Activated naive CD8-positive, alpha-beta T cell treated with anti-CD3 and anti-CD28 coated beads, Interleukin-2, amount 50 U/mL, for 24 hours (primary cell): ENCODE measurements at places on chromosomes 6 and 20.
A peak's percentile ranks its signal among the peaks of the same experiment; 100 is the strongest.

DNA sequence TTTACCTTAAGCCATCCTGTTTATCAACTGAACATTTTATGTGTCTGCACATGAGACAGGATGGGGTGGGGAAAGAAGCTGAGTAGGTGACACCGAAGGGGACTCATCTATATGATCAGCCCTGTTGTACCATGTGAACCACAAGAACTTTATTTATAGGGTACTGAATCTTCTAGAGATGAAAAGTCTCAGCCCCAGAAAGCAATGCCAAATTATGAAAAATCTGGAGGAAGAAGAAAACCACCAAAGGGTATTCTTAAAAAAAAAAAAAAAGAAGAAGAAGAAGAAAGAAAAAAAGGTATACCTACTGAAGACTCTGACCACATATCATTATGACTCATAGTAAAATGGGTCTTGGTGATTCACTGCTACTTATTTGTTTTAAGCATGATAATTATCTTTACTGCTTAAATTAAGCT, 39.8 kb upstream of the HBS1L start:
- DNase-seq, result no peak

DNA sequence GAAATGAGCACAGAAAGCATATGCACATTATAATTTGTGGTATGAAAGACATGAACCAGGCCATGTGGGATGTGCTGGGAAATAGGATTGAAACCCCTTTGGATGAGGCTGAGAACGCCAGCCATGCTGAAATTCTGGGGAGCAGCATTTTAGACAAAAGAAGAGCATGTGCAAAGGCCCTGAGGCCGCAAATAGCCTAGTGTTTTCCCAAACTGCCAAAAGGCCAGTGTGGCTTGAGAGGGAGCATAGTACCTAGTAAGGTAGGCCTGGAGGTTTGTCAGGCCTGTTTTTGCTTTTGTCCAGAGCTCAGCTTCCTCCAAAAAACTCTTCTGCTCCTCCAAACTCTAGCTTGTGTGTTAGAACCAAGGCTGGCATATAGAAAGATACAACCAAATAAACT, 57.4 kb upstream of the NOP56 start:
- DNase-seq, result no peak

DNA sequence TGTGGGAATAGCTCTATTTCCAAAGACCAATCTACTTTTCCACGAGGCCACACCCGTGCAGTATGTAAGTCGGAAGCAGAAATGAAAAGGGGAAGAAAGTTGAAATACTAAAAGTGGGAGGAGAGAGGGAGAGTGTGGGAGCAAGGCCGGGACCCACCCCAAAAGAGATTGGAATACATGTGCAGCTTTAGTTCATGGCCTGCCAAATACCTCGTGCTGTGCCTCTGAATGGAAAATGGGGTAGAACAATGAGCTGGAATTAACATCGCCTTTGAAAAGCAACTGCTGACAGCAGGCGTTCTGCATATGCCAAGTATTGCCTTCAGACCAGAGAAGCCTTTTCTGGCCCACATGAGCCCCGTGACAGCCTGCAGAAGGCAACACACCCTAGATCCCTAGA, 155.6 kb downstream of the CD83 start:
- DNase-seq, result no peak

DNA sequence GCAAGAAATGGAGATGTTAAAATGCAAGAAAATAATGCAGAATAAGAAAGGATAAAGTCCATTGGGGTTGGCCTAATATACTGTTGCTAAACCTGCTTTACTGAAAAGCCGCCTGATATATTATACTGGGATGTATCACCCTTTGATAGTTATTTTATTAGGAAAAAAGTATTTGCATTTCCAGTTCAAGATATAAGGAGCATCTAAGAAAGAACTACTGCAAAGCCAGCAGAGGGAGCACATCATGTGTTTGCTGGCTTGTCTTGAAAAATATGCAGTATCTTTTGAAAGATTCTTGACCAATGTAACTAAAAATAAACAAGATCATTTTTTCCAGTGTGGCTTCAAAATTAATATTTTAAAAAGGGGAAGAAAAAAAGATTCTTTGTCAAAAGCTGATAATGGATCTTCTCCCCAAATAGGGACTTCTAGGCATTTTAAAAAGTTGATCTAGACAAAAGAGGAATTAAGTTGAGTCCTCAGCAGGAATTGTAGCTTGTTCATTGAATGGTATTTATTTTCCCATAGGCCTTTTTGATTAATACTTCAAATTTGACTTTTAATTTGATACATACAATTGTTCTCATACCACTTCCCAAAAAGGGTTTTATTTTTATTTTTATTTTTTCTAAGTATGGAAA, 214.9 kb downstream of the ZFAND3 start:
- no peak for DNase-seq

GRCh38 chr6:7311917-7312615, 933 bp downstream of the SSR1 start:
- DNase-seq, result no peak

DNA sequence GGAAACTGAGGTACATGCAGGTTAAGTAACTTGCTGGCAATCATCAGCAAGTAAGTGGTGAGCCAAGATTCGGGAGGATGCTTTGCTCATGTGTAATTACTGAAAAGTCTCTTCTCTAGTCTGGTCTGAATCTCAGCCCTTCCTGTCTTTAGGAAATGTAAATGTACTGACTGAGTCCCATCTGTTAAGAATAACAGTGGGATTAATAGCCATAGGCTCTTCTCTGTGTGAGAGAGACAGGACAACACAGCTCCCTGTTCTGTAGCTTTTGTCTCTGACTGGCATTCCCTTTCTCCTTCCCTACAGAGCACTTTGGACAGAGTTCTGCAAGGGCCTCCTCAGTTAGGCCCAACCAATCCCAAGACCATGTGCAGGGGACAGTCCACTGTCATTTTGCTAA, 131.3 kb upstream of the OGFRL1 start:
- DNase-seq, result no peak

GRCh38 chr6:30135757-30136156, at the start of gene TRIM40:
Gene TRIM40, plus strand, starts transcription at chr6:30136140. Its CDS starts 897 bp downstream, at chr6:30137037.
- no peak for DNase-seq

GRCh38 chr6:43219814-43220213, 9.5 kb downstream of the DNPH1 start:
- no peak for DNase-seq

DNA sequence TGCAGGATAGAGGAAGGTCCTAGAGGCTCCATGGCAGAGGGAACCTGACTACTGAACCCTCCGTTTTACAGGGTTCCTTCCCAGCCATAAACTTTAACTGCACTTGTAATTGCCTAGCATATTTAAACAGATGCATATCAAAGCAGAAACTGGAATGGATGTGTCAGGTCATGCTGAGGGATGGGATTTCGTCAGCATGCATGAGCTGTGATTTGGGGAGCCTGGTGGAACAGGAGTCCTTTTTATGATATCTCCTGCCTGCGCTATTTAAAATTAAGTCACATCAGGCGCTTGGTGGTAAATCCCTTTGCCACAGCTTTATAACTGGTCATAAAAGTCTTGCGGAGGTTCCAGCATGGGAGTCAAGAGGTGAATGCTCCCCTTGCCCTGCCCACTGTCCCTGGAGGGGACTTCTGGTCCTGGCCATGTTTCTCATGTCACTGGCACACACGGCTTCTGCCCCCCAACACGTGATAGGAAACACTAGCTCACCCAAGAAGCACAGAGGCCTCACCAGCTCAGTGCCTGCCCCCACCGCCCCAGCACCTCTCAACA, 26.0 kb upstream of the PCMTD2 start:
- no peak for DNase-seq

DNA sequence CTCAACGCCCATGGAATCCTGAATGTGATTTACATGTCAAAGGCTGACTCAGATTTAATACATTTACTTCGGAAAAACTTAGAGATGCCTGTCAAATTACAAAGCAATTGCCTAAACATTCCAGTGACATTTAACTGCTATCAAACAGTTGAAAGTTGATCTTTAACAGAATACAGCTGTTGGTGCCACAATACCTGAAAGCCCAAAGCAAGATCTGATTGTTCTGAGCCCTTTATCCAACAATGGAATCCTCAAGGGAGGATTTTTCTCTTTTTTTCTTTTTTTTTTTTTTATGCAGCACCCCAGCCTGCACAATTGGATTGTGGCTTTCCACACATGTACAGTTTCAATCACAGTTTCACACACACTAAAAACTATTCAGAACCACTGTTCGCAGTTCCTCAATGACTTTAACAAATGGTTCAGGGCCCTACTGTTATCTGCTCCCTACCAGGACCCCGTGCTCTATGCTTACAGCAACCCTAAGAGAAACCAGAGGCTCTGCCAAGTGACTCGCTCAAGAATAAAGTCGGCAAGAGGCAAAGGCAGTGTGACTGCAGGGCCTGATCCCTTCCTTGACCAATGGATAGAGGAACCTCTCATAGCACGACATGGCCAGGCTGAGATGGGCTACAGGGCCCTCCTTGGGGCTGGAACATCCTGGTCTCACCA, 33.3 kb downstream of the EPB41L2 start:
- DNase-seq, result no peak

DNA sequence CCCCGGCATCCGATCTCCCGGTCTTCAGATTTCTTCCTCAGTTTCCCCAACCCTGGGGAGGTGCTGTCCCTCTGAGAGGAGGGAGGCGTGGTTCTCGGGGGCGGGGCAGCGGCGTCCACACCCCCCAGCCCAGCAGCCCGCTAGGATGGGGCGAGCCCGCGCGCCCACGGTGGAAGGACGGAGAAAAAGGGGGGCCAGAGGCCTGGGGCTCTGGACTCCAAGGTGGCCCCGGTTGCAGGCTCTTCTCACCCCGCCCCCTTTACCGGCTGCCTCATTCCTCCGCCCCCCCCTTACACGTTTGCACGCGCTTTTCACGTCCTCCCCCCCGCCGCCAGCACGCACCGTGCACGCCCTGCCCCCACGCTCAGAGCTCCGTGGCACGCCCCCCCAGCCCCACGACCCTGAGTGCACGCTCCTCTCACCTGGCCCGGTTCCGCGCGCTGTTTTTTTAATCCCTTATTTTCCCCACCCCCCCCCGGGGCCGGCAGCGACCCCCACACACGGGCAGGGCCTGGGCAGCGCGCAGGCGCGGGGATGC, 402 bp downstream of the ZBTB12 start:
- peak; percentile 68 for DNase-seq

GRCh38 chr6:114390176-114390575, 47.4 kb upstream of the HS3ST5 start:
- DNase-seq, result no peak

DNA sequence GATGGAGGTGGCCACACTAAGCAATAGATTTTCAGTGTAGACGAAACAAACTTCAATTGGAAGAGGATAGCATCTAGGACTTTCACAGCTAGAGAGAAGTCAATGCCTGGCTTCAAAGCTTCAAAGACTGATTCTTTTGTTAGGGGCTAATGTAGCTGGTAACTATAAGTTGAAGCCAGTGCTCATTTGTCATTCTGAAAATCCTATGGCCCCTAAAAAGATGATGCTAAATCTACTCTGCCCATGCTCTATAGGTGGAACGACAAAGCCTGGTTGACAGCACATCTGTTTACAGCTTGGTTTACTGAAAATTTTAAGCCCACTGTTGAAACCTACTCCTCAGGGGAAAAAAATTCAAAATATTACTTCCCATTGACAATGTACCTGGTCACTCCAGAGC, 226.7 kb downstream of the BCAS1 start:
- DNase-seq, result no peak

- no peak for DNase-seq
Observed at GRCh38 chr6:1729750-1730140, 120.0 kb downstream of the FOXC1 start.

DNA sequence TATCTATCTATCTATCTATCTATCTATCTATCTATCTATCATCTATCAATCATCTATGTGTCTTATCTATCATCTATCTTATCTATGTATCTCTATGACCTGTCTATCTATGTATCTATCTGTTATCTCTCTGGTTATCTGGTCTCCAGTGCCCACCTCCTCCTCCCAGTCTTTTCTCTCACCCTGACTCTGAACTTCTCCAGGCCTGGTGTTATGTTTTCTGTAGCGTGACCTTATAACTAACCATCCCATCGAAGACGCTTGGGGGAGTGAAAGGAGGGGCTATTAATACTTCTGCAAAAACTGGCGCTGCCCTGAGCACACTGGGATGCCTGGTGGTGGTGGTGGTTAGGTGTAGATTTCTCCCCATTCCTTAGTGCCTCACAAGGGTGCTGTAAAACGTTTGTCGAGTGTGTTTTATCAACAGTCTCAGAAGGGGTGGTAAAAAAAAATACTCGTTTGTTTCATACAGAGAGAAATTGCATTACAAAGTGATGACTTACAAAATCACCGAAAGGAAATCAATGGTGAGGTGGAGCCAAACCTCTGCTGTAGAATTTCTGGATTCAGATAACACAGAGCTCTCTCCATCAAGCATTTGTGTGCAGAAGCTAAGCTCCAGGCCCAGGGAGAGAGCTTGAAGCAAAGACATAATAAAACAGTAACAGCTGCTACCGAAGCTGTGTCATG, 156.2 kb downstream of the BCAS1 start:
- DNase-seq, result no peak

DNA sequence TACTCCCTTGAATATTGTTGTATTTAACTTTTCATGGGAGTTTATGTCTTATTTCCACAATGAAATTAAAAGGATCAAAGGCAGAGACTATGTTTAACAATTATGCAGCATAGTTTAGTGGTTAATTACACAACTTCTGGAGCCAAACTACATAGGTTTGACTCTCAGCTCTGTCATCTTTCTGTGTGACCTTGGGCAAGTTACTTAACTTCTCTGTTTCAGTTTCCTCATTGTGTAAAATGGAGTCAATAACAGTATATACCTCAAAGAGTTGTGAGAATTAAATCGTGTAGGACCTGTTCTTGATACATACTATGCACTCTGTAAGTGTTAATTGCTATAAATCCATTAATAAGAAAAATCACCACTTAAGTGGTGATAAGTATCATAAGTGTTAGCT, 48.3 kb downstream of the BTBD9 start:
- DNase-seq, result no peak

GRCh38 chr20:51164731-51165130, 141.8 kb upstream of the KCNG1 start:
- no peak for DNase-seq

DNA sequence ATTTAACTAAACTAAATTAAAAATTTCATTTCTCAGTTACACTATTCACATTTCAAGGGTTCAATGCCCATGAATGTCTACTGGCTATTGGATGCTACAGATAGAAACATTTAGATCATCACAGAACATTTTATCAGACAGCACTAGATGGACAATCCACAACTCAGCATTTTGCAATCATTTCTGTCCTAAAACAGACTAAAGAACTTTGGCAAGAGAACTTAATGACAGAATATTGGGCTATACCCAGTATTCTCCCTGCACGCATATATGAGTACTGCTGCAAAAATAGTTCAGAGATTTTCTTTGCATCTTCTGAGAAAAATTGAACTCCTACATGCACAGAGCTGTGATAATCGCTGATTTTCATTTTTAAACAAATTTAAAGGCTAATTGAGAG, 36.1 kb upstream of the FBXO30 start:
- DNase-seq, result no peak

- no peak for DNase-seq
Observed at GRCh38 chr20:15951658-15952057, 621.6 kb downstream of the KIF16B start.
